ENCODE measurements at places on chromosomes 5 and 9.
A peak's percentile ranks its signal among the peaks of the same experiment; 100 is the strongest.

DNA sequence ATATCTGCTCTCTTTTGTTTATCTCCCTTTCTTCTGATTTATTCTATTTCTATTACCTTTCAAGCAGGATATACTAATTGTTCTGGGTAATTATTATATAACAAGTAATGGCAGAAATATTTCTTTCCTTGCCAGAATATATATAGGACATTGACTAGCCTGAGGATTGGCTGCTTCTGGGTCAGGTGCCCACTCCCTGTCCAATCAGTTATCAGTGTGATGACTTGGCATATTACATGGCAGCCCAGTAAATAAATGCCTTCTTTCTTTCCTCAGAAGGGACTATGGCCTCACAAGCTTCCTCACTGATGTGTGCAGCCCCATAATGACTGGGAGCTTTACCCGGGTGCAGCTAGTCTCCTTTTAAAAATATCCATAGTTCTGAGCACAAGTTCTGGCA is 301.1 kb downstream of the EFNA5 start:
- DNase-seq: no peak

DNA sequence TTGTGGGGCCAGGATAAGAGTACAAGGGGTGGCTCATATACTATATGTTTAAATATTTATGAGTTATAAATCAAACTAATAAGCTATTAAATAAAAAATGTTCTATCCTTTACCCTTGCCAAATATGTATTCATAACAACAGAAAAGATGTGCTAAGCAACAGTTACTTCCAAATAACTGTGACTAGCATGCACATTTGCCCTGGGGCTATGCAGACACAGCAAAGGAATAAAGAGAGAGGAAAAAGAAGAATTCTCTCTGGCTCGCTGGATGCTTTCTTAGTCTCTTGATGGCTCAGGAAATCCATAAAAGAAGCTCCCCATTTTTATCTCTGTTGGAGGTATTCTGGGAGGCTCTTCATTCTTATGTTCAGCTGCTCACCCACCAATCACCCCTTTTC is 182.4 kb upstream of the ATP10B start:
- DNase-seq: no peak

DNA sequence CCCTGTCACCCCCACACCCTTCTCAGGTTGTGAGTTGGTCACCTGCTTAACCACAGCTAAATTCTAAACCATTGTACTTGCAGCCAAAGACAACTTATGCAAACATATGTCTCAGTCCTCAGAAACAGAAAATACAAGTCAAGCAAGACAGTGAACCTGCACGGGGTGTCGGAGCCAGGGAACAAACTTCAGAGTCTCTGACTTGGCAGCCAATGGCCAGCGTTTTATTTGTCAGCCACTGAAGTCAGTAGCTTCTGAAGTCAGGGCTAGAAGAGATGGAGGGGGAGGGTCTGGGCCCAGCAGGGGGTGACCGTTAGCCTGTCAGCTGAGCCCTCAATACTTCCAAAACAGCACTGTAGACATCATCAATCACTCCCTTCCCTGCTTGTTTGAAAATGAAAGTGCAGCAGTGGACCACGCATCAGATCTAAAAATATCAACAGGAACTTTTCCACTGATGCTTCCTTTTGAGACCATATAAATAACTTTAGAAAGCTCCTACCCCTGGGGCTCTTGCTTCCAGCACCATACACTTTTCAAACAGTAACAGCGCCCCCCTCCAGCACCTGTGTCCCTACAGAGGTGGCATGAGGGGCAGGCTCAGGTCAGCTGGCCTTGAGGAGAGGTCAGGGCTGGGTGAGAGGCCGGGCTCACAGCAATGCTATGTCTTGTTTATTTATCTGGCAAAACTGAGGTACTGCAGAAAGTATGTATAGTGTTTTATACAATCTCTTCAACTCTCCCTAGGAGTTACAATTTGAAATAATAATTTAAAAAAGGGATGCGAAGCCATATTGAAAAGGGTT is 142.5 kb downstream of the ACER2 start:
- no peak for DNase-seq

DNA sequence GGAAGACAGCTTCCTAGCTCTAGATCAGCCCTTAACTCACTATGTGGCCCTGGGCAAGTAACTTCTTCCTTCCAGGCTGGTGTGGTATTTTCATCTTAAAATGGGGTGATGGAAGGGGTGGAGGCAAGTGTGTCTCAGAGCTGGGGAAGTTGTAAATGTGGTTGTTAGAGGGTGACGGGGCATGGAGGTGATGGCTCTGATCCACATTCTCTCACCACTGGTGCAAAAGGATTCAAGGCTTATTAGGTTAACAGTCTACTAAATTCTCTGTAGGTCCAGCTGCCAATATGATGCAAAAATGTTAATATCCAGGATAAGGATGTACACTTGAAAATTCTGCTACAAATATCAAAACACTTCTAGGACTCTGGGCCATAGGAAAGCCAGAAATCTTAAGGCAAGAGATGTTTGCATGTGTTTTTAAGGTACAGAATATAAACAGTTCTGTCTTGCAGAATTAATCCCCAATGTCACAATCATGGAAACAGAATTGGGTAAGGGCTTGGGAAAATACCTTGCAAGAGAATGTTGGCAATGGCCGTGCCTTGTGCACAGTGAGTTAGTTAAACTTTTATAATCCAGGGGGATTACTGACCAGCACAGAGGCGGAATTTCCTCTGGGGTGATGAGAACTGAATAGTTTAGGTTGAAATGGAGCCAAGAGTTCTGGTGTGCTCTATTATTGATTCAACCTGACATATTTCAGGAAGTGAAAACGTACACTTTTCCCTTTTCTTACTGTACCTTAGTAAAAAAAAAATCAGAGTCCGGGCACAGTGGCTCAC is 19.8 kb downstream of the TNFSF15 start:
- DNase-seq: no peak

GRCh38 chr5:178396796-178397720 is 164.5 kb upstream of the PHYKPL start:
- DNase-seq: no peak

GRCh38 chr9:13651969-13652663 is 372.6 kb upstream of the MPDZ start:
- DNase-seq: no peak

DNA sequence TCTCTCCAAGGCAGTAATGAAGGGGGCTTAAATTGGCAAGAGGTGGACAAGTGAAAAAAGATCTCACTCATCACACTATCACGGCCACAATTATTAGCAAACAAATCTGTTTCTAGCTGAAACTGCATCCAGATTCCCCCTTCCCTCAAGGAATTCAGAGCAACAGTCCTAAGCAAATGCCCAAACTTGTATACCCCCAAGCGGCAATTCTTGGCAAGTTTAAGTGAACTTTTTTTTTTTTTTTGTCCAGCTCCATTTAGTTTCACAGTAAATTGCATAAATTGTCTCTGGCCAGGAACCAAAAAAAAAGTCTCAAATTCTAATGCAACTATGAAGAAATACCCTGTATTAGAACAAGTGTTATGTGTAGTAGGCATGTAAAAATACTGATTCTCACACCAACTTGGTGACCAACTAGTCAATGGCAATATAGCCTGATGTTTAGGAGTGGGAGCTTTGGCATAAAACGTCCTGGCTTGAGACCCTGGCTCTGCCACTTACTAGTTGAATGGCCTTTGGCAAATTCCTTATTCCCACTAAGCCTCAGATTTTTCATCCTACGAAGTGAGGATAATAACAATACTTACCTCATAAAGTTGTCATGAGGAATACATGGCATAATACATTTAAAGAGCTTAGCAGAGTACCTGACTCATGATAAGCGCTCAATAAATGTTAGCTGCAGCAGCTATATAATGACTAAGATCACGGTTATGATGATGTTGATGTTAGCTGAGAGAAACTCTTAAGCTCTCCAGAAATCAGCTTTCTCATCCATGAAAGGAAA is 193.2 kb downstream of the ADAMTSL1 start:
- no peak for DNase-seq

- no peak for DNase-seq
Observed at GRCh38 chr9:21634951-21635350, 152.8 kb upstream of the IFNE start.

- DNase-seq: no peak
Observed at GRCh38 chr9:134961331-134962064, 43.8 kb upstream of the FCN1 start.

GRCh38 chr5:56676091-56676768 is 139.1 kb upstream of the MAP3K1 start:
- no peak for DNase-seq

GRCh38 chr9:82882748-82883147 is 180.2 kb downstream of the RASEF start:
- no peak for DNase-seq

DNA sequence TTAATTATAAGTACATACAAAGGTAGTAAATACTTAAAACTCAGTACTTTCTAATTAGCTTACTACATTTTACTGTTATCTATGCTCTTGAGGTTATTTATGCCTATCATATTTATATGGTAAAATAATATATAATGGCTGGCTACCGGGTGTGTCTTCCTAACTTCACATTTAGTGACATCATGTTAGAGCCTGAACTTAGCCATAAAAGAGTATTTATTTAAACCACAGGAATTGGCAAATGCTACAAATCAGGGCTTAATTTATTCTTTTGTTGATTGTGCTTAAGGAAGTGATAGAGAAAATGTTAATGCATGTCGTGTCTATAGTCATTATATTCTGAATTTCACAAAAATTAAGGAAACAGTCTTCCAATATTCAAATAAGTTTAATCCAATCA is 73.1 kb downstream of the NDUFAF2 start:
- no peak for DNase-seq

- DNase-seq: no peak
Observed at GRCh38 chr5:169803077-169803981, 166.3 kb downstream of the DOCK2 start.

GRCh38 chr9:69554945-69555344 is 117.2 kb downstream of the APBA1 start:
- peak; percentile 67 for DNase-seq

GRCh38 chr9:127159325-127159801 is 36.9 kb upstream of the ANGPTL2 start:
- DNase-seq: no peak

GRCh38 chr9:129582855-129583254 is 38.0 kb downstream of the C9orf50 start:
- DNase-seq: no peak
